ENCODE measurements at places on chromosomes 3 and 15.
A peak's percentile ranks its signal among the peaks of the same experiment; 100 is the strongest.

- DNase-seq: no peak
These were observed 333.3 kb upstream of the THBS1 start for GRCh38 chr15:39247574-39247973.

- DNase-seq: no peak
These were observed 566.2 kb downstream of the MAGI1 start for GRCh38 chr3:65472501-65472900.

- DNase-seq: peak; percentile 88
These were observed 2.4 kb downstream of the ARHGEF3 start for GRCh38 chr3:56799251-56799882.

GRCh38 chr3:150062492-150062891 lies 91.8 kb upstream of the PFN2 start:
- no peak for DNase-seq

GRCh38 chr3:2506776-2507175 lies 408.1 kb downstream of the CNTN4 start:
- DNase-seq: no peak

- peak; percentile 28 for DNase-seq
These were observed 118.9 kb upstream of the EOMES start for GRCh38 chr3:27840807-27841594.

DNA sequence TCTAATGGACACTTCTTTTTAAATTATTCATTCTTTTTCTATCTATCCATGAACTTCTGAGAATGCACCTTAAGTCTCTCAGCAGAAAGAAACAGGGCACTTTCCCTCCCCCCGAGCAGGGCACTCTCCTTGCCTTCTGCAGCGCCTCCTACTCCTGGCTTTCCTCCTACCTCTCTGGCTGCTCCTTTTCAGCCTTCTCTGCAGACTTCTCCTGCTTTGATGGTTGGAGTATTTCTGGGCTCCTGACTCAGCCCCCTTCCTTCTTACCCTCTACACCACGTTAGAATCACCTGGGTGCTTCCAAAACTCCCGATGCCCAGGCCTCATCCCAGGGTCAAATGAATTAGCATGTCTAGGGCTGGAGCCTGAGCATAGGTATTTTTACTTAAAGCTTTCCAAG lies 3.4 kb downstream of the SCN5A start:
- no peak for DNase-seq
